Nephron progenitor cell (in vitro differentiated cells): ENCODE measurements at places on chromosomes 4 and X.

- no peak for DNase-seq
- H3K27me3 ChIP-seq: peaks cover 6% of the 10 kb centered on the region
- peaks cover 7% of the 10 kb centered on the region for H3K36me3 ChIP-seq
- H3K4me3 ChIP-seq: no peak overlapping the region
- H3K27ac ChIP-seq: no peak overlapping the region
Observed at GRCh38 chr4:184058026-184058425, 152.9 kb downstream of the STOX2 start.

GRCh38 chr4:139987502-139987850, 166.5 kb downstream of the MAML3 start:
- no peak overlapping the region for H3K4me3 ChIP-seq
- H3K36me3 ChIP-seq: peaks cover 44% of the 10 kb centered on the region
- H3K27ac ChIP-seq: peak overlapping the region; percentile 71
- H3K4me1 ChIP-seq: peaks cover 38% of the 10 kb centered on the region

GRCh38 chrX:153507484-153508178, 9.8 kb upstream of the ATP2B3 start:
- H3K27ac ChIP-seq: no peak overlapping the region
- H3K4me3 ChIP-seq: no peak overlapping the region
- peak; percentile 87 for DNase-seq
- no peaks in the 10 kb centered on the region for H3K36me3 ChIP-seq

GRCh38 chrX:1500701-1501624, 36.0 kb downstream of the P2RY8 start:
- peaks cover 3% of the 10 kb centered on the region for H3K27me3 ChIP-seq
- DNase-seq: no peak
- no peak overlapping the region for H3K27ac ChIP-seq
- H3K4me3 ChIP-seq: no peak overlapping the region
- H3K36me3 ChIP-seq: no peaks in the 10 kb centered on the region

DNA sequence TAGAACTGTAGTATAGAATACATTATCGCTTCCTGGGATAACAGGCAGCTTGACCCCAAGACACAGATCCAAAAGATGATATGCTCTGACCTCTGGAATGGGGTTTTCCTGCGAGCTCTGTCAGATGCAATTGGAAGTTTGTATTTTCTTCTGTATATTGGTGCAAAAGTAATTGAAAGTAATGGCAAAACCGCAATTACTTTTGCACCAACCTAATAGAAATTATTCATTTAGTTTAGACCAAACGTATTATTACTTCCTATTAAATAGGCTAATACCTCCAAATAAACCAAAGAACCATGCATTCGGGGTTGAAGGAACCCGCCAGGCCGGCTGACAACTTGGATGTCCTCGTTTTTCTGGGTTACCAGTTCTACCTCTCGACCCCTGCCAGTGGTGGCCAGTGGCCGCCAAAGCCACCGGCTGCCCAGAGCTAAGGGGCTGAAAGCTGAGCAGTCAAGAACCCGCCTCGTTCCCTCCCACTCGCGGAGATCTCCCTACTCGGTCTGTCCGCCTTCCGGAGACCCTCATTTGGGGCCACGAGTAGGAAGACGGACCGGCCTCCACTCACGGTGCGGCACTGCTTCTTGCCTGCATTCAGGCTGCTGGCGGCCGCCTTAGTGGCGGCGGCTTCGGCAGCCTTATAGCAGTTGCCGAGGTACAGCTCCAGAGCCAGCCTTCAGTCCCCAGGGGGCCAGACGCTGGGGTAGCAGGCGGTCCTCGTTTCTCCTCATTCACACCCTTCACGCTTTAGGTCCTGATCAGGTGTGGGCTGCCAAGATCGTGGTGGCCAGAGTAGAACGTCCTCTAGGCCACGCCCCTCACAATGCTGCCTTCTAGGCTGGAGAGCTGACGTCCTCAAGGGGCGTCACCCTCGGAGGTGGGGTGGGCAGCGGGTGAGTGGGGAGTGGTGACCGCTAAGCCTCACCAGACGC, 121.9 kb downstream of the RBMX2 start:
- H3K36me3 ChIP-seq: no peaks in the 10 kb centered on the region
- no peak overlapping the region for H3K27ac ChIP-seq
- peaks cover 11% of the 10 kb centered on the region for H3K27me3 ChIP-seq

DNA sequence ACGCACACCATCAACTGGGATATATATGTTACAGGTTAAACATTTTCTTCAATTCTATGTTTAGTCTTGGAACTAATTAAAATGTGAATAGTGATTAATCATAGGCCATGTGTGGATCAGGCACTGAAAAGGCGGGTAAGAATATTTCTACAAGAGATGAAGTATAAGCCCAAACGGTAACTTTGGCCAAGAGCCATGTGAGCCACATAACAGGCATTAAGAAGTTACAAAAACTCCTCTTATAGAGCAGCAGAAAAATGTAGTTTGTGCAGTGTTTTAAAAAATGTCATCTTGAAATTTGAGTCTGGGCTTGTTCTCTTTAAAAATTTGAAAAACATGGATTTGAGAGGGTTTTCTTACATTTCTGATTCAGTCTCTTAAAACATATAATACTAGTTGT, 521.8 kb upstream of the DIPK2B start:
- H3K27me3 ChIP-seq: peaks cover 2% of the 10 kb centered on the region
- H3K4me1 ChIP-seq: no peaks in the 10 kb centered on the region
- H3K36me3 ChIP-seq: no peaks in the 10 kb centered on the region
- H3K27ac ChIP-seq: no peak overlapping the region

GRCh38 chrX:151801980-151802379, 67.4 kb downstream of the CNGA2 start:
- no peak overlapping the region for H3K4me3 ChIP-seq
- no peaks in the 10 kb centered on the region for H3K4me1 ChIP-seq
- no peaks in the 10 kb centered on the region for H3K36me3 ChIP-seq
- no peak for DNase-seq

DNA sequence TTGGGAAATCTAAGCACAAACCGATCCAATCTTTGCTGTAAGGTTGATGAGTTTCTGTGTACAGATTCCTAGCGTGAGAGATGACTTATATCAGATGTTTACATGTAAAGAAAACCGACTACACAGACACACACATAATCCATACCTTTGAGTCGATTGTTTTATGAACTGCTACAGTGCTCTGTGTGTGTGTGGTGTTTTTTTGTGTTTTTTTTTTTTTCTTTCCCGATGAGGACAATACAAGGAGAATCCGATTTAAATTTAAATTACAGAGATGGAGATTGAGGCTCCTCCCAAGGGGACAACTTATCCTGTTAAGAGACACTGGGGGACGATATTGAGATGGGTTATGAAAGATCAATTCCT, 461 bp upstream of the SLC9A6 start:
- H3K36me3 ChIP-seq: peaks cover 4% of the 10 kb centered on the region
- H3K27me3 ChIP-seq: no peaks in the 10 kb centered on the region
- no peak overlapping the region for H3K27ac ChIP-seq
- peaks cover 30% of the 10 kb centered on the region for H3K4me1 ChIP-seq

GRCh38 chrX:127879585-127879984, 172.6 kb downstream of the ACTRT1 start:
- peaks cover 3% of the 10 kb centered on the region for H3K27me3 ChIP-seq
- no peak overlapping the region for H3K27ac ChIP-seq
- H3K36me3 ChIP-seq: no peaks in the 10 kb centered on the region

DNA sequence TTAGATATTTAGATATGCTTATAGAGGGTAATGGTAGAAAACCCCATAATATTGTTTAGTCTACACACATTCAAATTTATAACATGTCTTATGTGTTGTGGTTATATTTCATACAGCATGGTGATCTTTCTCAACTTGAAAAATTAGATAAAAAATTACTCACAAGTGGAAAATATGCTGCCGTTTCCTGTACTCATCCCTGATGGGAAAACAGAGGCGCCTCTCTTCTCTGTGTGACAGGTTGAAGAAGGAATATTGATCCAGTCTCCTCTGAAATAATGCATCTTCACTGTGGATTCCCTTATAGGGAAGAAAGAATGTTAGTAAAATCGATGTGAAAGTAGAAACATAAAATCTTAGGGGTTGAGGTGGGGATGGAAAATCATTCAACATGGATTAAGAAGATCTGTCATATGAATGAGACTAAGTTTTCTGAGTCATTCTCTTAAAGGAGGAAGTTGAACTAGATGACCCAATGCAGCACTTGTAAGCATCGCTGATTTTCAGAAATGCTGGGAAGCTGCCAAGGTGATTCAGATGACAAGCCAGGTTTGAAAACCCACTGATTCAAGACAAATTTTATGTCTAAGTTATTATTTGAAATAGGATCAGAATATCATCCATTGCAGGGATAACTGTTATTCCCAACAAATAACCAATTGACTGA, 70.7 kb downstream of the ANKRD50 start:
- H3K4me3 ChIP-seq: no peak overlapping the region
- H3K27me3 ChIP-seq: no peaks in the 10 kb centered on the region
- H3K27ac ChIP-seq: no peak overlapping the region
- H3K4me1 ChIP-seq: peaks cover 7% of the 10 kb centered on the region
- H3K36me3 ChIP-seq: no peaks in the 10 kb centered on the region

GRCh38 chr4:1863297-1864033, 7.5 kb upstream of the LETM1 start:
- peaks cover 56% of the 10 kb centered on the region for H3K4me1 ChIP-seq
- no peak for DNase-seq
- peak overlapping the region; percentile 64 for H3K4me3 ChIP-seq
- H3K27ac ChIP-seq: no peak overlapping the region

GRCh38 chr4:22850055-22850454, 157.3 kb downstream of the GBA3 start:
- DNase-seq: no peak
- H3K4me1 ChIP-seq: no peaks in the 10 kb centered on the region
- no peak overlapping the region for H3K4me3 ChIP-seq
- no peak overlapping the region for H3K27ac ChIP-seq
- peaks cover 3% of the 10 kb centered on the region for H3K27me3 ChIP-seq
- no peaks in the 10 kb centered on the region for H3K36me3 ChIP-seq

- no peak overlapping the region for H3K27ac ChIP-seq
- H3K4me3 ChIP-seq: no peak overlapping the region
- no peaks in the 10 kb centered on the region for H3K4me1 ChIP-seq
- peak; percentile 50 for DNase-seq
- peaks cover 4% of the 10 kb centered on the region for H3K27me3 ChIP-seq
- peaks cover 5% of the 10 kb centered on the region for H3K36me3 ChIP-seq
Observed at GRCh38 chrX:93874554-93874953, 200.5 kb downstream of the FAM133A start.
